ENCODE measurements at places on chromosomes 2 and 18. TPM values are rescaled to one million over a fixed set of nuclear protein-coding genes. Genes with fewer than 3 reads are reported as not detected.

- H3K4me1 ChIP-seq: no peaks in the 10 kb centered on the region
- H3K36me3 ChIP-seq: peaks cover 3% of the 10 kb centered on the region
- H3K27ac ChIP-seq: no peak overlapping the region
- H3K27me3 ChIP-seq: no peaks in the 10 kb centered on the region
- no peak for DNase-seq
Observed at GRCh38 chr18:47118981-47119380, 31.3 kb downstream of the HDHD2 start.

GRCh38 chr18:69484699-69485396 lies 84.2 kb downstream of the DOK6 start:
- no peak overlapping the region for H3K27ac ChIP-seq
- H3K4me1 ChIP-seq: no peaks in the 10 kb centered on the region
- no peak overlapping the region for H3K4me3 ChIP-seq
- no peaks in the 10 kb centered on the region for H3K27me3 ChIP-seq
- no peaks in the 10 kb centered on the region for H3K36me3 ChIP-seq

DNA sequence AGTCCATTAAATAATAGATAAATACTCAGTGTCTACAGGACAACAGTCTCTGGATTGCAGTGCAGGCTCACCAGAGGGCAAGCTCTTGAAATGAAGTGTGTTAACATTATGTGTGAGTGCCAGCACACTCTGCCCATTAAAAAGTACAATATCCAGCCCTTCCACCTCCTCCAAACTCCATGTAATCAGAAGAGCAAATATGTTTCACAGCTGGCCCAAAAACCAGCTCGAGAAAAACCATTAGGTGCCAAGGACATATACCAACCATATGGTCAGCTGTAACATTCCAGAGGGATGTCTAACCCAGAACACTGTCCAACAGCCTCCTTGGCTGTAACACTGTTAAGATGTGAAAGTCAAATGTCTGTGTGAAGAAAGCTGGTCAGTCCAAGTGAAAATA lies 112.2 kb downstream of the ZNF385B start:
- peak; percentile 67 for DNase-seq
- H3K4me3 ChIP-seq: no peak overlapping the region
- H3K27ac ChIP-seq: no peak overlapping the region
- no peaks in the 10 kb centered on the region for H3K27me3 ChIP-seq
- H3K36me3 ChIP-seq: no peaks in the 10 kb centered on the region

GRCh38 chr2:138724729-138725459 lies 55.3 kb downstream of the NXPH2 start:
- no peaks in the 10 kb centered on the region for H3K27me3 ChIP-seq
- H3K36me3 ChIP-seq: no peaks in the 10 kb centered on the region
- peak; percentile 20 for DNase-seq
- peaks cover 5% of the 10 kb centered on the region for H3K4me1 ChIP-seq
- no peak overlapping the region for H3K4me3 ChIP-seq

DNA sequence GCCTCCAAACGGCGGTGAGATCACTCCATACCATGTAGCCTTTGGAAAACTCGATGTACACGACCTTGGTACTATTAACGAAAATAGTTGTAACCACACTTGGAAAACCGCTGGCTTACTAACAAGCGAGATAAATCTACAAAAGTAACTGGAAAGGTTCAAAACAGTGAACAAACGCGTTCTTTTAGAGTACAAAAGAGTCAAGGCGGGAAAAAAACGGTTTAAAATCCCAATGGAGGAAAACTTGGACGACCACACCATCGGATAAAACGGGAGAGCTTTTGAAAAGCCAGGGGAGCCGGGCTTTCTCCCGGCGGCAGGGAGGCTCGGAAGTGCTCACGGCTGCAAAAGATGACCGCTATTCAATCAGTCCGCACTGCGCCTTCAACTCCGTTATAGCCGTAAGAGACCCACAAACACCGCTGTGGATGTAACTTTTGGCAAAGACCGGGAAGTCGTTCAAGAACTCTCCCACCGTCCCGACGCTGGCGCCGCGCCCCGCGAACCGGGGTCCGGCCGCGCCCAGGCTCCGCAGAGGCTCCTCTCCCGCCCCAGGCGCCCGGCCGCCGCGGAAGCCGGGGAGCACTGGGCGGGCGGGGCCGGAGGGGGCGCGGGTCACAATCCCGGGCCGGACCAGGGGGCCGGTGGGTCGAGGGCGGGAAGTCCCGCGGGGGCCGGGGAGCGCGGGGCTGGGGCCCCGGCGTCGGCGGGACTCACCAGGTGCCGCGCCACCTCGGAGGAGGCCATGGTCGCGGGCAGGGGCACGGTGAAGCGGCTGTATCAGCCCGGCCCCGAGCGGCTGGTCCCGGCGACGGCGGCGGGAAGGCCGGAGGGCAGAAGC lies 465 bp downstream of the SEPTIN10 start:
- no peaks in the 10 kb centered on the region for H3K36me3 ChIP-seq
- DNase-seq: peak; percentile 80
- H3K27ac ChIP-seq: peak overlapping the region; percentile 99
- H3K27me3 ChIP-seq: no peaks in the 10 kb centered on the region
- H3K4me1 ChIP-seq: peaks cover 19% of the 10 kb centered on the region
- H3K4me3 ChIP-seq: peak overlapping the region; percentile 69

GRCh38 chr18:1037776-1038175 lies 133.1 kb downstream of the ADCYAP1 start:
- no peak overlapping the region for H3K27ac ChIP-seq
- DNase-seq: no peak
- no peaks in the 10 kb centered on the region for H3K36me3 ChIP-seq
- no peak overlapping the region for H3K4me3 ChIP-seq
- H3K4me1 ChIP-seq: no peaks in the 10 kb centered on the region

DNA sequence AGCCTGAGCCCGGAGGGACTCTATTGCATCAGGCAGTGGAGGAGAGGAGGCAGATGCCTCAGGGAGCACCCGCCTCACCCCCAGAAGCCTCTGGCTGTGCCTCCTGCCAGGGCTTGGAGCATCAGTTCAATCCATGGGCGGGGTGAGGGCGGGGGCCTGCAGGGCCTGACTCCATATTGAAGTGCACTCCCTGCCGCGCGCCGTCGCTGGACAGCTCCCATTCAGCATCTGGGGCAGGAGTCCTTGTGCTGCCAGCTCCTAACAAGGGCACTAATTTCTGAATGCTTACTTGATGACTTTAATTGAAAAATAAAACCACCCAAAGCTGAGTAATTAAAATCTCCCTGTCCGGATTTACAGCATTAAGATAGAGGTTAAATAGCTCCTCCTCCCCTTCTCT lies 23.8 kb downstream of the C1QL2 start:
- H3K27me3 ChIP-seq: no peaks in the 10 kb centered on the region
- H3K36me3 ChIP-seq: no peaks in the 10 kb centered on the region
- DNase-seq: no peak
- H3K4me3 ChIP-seq: no peak overlapping the region

DNA sequence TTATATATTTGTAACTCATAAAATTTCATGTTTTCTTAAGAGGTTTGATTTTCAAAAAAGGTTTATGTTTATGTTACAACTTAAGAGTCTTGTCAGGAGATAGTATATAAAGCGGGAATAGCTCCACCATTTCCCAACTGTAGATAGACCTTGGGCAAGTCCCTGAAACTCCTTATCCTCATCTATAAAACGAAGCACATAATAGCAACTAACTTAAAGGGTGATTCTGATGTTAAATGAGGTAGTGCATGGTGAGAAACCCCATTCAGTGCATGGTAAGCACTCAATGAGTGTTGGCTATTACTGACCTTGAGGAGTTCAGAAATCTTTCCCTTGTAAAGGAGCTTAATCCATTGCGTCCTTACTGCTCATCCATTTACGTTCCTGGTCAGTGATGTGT lies 34.1 kb downstream of the KCTD18 start:
- H3K27me3 ChIP-seq: no peaks in the 10 kb centered on the region
- peaks cover 13% of the 10 kb centered on the region for H3K36me3 ChIP-seq
- H3K4me3 ChIP-seq: no peak overlapping the region
- DNase-seq: no peak
- peaks cover 8% of the 10 kb centered on the region for H3K4me1 ChIP-seq

GPR45 gene
- not detected for total RNA-seq

GAREM1 gene
- total RNA-seq: 12.6 TPM

Data from lung (tissue), 17 donors.